Adipocyte (in vitro differentiated cells): ENCODE measurements at places on chromosomes 7 and 10.

GRCh38 chr7:77627309-77627676, 69.0 kb upstream of the RSBN1L start:
- DNase-seq, result no peak

DNA sequence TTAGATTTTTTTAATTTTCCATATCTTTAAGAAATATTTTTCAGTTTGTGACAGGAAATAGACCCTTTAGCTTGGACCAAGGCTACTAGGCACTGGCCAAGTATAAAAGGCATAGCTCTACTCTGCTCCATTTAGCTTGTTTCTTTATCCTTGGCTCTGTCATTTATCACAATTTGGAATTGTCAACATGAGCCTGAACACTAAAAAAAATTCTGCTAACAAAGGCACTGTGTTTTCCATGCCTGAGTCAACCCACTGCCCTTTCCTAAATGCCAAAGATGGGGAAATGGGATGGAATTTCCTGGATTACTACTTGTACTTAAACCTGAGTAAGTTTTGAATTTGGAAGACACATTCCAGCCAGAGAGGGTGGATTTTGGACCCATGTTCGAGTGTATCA, 128.4 kb downstream of the NSUN6 start:
- peak; percentile 29 for DNase-seq

GRCh38 chr7:154680894-154681659, 321.8 kb downstream of the PAXIP1 start:
- DNase-seq, result no peak

GRCh38 chr7:29337546-29338116, 143.1 kb downstream of the CHN2 start:
- DNase-seq, result no peak

GRCh38 chr10:52961323-52961722, 188.7 kb upstream of the MBL2 start:
- no peak for DNase-seq

- no peak for DNase-seq
Measured at GRCh38 chr7:52325237-52325636, 710.2 kb upstream of the POM121L12 start.

GRCh38 chr7:101957744-101958525, 140.5 kb downstream of the CUX1 start:
- no peak for DNase-seq

- peak; percentile 11 for DNase-seq
Measured at GRCh38 chr10:128268015-128268722, 141.9 kb upstream of the MKI67 start.

GRCh38 chr7:47775238-47775637, 173.0 kb downstream of the PKD1L1 start:
- no peak for DNase-seq

DNA sequence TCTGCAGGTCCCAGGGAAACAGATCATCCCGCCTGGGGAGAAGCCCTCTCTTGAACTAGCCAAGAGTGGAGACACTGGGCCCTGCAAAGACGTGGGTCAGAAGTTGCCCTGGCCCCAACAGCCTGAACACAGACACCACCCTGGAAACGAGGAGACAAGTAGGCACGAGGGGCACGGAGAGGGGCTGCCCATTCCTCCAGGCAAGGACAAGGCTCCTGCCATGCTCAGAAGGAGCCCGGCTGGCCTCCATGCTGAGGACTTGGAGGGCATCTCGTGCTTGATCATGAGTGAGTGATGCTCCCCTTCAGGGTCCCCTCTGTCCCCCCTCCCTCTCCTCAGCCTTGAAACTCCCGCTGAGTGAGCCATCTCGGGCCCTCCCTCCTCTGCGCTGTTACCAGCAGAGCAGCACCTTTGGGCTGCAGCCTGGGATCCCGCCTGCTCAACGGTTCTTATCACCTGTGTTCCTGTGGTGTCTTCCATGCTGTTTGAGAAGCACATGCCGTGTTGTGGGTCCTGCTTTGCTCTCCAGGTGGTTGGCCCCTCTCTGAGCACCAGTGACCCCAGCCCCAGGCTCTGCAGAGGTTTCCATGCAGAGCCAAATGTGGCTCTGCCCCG, 544.3 kb downstream of the TCERG1L start:
- no peak for DNase-seq

- DNase-seq, result no peak
Measured at GRCh38 chr10:22278441-22278782, 37.8 kb upstream of the COMMD3 start.

DNA sequence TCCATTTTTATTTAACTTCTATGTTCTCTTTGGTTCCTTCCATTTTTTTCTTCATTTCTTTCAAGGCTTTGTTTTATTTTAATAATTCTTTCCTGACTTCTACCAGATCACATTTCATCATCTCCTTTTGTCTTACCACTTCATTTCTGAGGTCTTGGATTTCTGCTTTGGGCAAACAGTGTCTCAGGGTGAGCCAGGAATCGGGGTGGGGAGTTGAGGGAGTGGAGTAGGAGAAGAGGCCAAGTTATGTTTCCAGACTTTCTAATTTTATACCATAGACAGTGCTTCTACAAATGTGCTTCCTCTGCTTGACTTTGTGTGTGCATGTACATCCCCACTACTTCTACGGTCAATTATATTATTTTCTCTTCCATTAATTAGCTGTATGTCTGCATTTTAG, 112.1 kb downstream of the PRKG1 start:
- peak; percentile 53 for DNase-seq

DNA sequence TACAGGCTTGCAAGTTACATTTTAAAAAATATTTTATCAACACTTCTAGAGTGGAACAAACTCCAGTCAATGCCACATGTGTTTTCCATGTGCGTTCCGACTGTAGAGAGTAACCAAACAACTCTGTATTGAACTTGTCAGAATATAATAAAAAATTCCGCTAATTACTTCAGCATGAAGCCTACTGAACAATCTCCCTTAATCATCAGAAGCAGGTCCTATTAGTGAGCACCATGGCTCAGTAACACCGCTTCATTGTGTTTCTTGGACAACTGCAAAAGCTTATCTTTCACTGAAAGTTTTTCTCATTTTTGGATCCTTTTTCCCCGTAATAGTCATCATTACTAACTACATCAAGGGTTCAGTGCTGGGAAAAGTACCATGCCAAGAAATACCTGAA, 117.0 kb downstream of the MKX start:
- DNase-seq, result no peak

GRCh38 chr7:19491821-19492452, 216.9 kb downstream of the POLR1F start:
- DNase-seq, result peak; percentile 68

- DNase-seq, result no peak
Measured at GRCh38 chr7:36904802-36905201, 180.5 kb upstream of the AOAH start.

GRCh38 chr10:110597476-110597875, 30.0 kb downstream of the SMC3 start:
- no peak for DNase-seq

DNA sequence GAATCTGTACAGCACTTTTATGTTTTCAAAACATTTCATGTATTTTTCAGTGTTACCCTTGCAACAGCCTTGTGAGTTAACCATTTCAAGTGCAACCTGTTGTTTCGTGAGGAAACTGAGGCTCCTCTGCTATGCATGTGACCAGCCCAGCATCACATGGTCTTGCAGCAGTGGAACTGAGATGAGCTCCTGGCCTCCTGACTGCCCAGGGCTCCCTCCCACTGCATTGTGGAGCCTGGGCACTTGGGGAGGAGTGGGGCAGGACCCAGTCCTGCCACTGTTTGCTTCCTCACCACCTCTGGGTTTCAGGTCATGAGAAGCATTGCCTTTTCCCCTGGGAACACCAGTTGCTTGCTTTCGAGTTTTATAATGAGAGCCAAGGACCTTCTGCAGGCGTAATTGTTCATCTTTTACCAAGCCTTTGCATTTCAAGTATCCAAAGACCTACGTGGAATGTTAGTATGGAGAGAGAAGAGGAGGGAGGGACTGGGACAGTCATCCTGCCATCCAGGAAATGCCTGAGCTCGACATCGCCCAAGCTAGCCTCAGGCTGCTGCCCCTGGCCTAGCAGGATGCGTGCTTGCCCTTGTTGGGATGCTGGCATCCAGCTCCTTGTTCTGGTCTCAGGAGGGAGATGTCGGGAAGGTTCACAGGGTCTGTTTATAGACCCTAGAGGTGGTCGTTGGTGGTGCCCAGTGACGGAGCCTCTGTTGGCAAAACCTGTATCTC, 32.3 kb upstream of the BHLHA15 start:
- no peak for DNase-seq

DNA sequence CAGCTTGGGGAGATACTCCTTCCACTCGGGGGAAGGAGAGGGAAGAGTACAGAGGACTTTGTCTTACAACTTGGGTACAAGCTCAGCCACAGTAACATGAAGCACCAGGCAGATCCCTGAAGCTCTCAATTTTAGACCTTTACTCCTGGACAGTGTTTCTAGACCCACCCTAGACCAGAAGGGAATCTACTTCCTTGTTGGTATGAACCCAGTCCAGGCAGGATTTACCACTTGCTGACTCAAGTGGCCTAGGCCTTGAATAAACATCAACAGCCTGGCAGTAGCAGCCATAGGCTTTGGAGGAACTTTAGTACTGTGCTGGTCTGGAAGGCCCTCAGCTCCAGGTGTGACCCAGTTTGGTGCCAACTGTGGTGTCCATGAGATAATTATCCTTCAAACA, 173.1 kb downstream of the ADRA2A start:
- DNase-seq, result no peak

DNA sequence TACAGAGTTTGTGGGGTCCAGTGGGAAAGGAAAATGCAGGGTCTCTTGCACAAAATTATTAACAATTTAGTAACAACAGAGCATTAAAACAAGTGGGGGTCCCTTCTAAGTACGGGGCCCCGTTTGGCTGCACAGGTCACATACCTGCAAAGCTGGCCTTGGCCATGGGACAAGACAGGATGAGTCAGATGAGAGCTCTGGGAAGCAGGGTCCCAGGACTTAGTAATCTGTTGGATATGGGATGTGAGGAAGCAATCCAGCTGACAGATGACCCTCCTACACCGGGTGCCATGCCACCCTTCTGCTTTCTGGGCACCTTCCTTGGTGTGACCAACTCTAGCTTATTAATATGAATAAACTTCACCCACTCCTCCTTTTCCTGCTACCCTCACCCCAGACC, 3.2 kb upstream of the DUSP5 start:
- DNase-seq, result no peak

DNA sequence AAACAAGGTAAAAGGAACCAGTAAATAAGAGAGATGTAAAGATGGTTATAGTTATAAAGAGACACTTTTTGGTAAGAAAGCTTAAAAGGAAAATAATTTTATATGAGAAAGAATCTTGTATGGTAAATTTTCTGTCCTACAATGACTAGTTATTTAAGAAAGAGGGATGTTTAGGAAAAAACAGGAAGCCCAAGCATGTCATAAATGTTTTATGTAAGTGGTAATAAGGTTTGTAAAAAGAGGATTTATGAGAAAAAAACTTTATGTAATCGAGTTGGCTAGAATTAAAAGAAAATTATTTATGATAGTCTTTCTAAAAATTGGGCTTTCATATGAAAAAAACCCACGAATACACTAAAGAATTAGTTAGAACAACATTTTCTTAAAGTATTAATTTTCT, 34.2 kb upstream of the CREB3L2 start:
- no peak for DNase-seq

DNA sequence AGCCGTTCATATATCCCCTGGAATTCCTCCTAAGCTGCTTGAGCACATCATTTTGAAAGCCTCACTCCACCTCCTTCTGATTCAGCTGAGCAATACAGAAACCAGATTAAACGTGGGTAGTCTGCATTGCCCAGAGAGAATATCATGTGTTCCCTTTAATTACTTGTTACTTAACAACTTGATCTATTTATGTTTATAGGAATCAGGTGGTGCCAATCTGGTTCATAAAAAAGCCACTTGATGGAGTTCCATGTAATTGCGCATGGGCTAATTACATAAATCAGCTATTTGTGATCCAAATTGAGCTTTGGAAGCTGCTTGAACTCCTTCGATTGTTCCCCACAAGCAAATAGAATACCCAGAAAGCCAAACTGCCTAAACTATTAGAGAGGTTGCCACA, 114.7 kb upstream of the ADCY1 start:
- no peak for DNase-seq

GRCh38 chr7:38186593-38187314, 8.7 kb downstream of the STARD3NL start:
- DNase-seq, result peak; percentile 65

DNA sequence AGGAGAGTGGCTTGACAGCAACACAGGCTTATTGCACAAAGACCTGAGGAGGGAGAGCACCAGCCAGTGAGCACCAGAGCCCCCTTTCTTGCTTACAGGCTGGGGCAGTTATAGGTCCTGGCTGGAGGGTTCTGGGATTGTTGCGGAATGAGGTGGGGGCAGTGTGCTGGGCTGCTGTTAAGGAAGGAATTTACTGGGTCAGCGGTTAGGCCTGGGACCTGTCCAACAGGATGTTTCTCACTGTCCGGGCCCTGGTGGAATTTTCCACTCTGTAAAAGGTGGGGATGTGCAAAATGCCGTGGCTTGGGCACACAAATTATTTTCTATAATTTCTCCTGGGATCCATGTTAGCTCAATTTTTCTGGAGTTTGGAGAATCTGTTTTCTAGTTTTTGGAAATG, 757.3 kb downstream of the TYW1 start:
- peak; percentile 1 for DNase-seq

GRCh38 chr7:141160246-141160860, 86.5 kb downstream of the TMEM178B start:
- DNase-seq, result no peak

DNA sequence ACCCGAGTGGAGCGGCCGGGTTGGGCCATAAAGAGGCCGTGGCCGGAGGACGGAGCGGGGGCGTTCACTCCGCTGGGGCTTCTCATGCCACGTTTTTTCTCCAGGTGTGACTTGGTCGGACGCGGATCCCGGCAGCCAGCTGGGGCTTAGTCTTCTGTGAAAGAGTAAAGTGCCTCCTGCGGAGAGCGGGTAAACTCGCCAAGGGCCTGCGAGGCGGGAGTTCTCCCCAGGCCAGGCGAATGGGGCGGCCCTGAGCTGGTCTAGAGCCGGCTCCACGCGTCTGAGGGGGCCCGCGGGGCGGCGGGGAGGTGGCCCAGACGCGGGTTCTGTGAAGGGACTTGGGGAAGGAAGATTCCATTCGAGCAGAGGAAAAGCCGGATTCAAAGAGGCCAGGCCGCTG, 86.3 kb upstream of the VIPR2 start:
- no peak for DNase-seq

- DNase-seq, result no peak
Measured at GRCh38 chr10:66501356-66501755, 424.5 kb upstream of the LRRTM3 start.

DNA sequence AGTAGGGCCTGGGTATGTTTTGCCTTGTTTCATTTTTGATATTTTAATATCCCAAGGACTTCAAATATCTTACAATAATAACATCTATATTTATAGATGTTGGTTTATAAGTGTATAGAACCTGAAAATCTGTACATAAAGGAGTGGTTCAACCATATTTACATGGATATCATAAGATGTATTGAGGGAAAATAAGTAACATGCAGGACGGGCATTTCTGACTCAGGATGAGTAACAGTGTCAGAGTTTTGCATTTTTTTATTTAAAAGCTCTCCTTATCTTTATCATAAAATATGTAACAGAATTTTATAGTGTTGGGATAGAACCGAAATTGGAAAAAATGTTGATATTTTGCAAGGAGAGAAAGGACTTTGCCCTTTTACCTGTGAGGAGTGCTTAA, 1438.7 kb downstream of the REEP3 start:
- DNase-seq, result no peak
